ENCODE measurements at places on chromosomes 3 and 15. TPM values are rescaled to one million over a fixed set of nuclear protein-coding genes. Genes with fewer than 3 reads are reported as not detected.

DNA sequence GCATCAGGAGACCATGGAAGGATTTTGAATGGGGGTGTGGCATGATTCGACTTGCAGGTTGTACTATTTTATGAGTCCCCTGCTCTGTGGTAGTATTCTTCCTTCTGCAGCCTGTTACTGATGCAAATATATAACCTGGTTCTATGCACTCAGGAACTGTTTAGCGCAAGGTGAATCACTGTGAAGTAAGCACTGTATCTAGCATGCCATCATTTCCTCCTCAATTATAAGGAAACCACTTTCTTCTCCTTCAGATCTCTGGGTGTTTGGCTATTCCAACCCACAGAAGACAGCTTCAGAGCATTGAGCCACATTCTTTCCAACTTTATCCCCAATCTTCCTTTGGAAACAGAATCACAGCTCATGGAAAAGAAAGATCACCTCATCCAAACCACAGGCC lies 176.7 kb downstream of the DIPK2A start:
- H3K36me3 ChIP-seq, result no peaks in the 10 kb centered on the region
- H3K4me3 ChIP-seq, result no peak overlapping the region
- H3K4me1 ChIP-seq, result no peaks in the 10 kb centered on the region
- H3K27me3 ChIP-seq, result no peaks in the 10 kb centered on the region
- no peak for DNase-seq

- H3K27me3 ChIP-seq, result no peaks in the 10 kb centered on the region
- no peak overlapping the region for H3K27ac ChIP-seq
- peaks cover 49% of the 10 kb centered on the region for H3K36me3 ChIP-seq
- H3K4me1 ChIP-seq, result no peaks in the 10 kb centered on the region
- no peak overlapping the region for H3K4me3 ChIP-seq
Observed at GRCh38 chr15:85684174-85684710, 110.5 kb downstream of the KLHL25 start.

The CPOX gene
- total RNA-seq, result 7.6 TPM

- H3K4me1 ChIP-seq, result no peaks in the 10 kb centered on the region
- no peaks in the 10 kb centered on the region for H3K36me3 ChIP-seq
- H3K27me3 ChIP-seq, result no peaks in the 10 kb centered on the region
- H3K4me3 ChIP-seq, result no peak overlapping the region
- H3K27ac ChIP-seq, result no peak overlapping the region
- DNase-seq, result no peak
Observed at GRCh38 chr3:81884791-81885190, 123.3 kb upstream of the GBE1 start.

DNA sequence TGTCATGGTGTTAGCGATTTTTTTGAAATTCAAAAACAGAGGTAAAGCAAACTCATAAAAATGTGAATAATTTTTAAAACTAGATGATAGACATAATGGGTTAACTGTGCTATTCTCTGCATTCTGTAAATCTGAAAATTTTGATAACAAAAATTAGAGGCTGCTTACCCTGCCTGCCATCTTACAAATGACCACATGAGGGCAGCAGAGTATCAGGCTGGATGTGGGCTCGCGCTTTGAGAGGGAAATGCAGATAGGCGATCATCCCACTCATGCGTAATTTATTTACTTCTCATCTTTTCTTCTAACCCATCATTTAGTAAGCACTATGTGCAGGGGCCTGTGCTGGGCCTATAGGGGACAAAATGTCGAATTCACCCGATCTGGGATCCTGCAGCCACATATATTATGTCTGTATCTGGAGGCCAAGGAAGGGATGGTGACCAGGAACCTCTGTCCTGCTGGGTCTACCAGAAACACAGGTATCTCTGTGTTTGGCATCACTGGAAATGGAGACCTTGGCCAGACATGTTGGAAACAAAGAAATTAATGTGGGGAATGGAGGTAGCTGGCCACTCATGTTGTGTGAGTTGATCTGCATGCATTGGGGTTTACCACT lies 7.8 kb upstream of the RAD18 start:
- H3K27me3 ChIP-seq, result peaks cover 3% of the 10 kb centered on the region
- H3K4me3 ChIP-seq, result no peak overlapping the region
- H3K27ac ChIP-seq, result no peak overlapping the region
- H3K36me3 ChIP-seq, result no peaks in the 10 kb centered on the region
- peak; percentile 88 for DNase-seq

DNA sequence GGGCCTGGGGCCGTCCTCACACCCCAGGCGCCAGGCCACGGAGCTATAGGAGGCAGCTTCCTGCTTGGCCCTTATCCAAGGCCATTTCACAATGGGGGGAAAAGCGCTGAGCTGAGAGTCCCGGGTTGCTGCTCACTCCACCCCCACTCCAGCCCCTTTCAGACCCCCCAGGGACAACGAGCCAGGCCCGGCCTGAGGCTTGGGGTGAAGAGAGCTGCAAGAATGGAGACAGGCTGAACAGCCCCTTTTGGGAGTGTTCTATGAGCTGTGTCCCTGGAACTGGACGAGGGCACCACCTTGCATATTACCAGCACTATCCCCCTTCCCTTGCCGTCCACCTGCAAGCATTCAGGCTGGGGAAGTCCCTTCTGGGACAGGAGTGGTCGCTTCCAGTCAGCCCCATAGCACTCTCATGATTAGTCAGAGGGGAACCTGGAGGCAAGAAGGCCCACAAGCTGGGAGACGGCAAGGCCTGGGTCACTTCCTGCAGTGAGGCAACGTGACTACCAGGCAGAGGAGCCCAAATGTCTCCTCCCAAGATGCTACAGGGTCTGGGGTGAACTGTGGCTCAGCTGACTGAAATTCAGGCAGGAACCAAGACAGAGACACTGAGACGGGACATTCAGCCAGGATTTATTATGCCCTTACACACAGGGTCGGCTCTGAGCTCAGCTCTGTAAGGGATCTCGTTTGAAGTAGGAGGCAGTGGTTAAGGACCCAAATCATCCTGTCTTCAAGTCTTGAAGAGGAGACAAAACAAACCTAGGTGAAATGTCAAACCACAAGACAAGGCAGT lies 8.6 kb upstream of the SRP14 start:
- H3K4me3 ChIP-seq, result no peak overlapping the region
- no peaks in the 10 kb centered on the region for H3K36me3 ChIP-seq
- peak; percentile 29 for DNase-seq
- H3K27me3 ChIP-seq, result no peaks in the 10 kb centered on the region
- H3K4me1 ChIP-seq, result peaks cover 49% of the 10 kb centered on the region
- H3K27ac ChIP-seq, result peak overlapping the region; percentile 45

The NANOGP8 gene
- not detected for total RNA-seq

DNA sequence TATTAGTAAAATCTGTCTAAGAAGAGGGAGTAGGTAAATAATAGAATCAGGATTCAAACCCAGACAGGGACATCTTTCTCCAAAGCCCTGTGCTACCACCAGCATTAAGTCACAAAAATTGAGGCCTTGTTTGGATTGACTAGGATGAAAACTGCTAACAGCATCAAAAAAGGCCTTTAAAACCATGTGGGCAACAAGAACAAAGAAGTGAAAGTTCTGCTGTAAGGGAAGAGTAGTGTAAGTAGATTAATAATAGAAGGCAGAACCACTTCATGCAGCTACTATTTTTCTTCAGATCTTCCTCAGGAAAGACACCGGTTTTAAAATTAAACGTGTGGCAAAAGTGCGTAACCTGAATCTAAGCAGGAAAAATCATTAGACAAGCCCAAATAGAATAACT lies 15.3 kb upstream of the KBTBD12 start:
- H3K36me3 ChIP-seq, result no peaks in the 10 kb centered on the region
- H3K4me1 ChIP-seq, result no peaks in the 10 kb centered on the region
- DNase-seq, result no peak
- H3K27ac ChIP-seq, result no peak overlapping the region

DNA sequence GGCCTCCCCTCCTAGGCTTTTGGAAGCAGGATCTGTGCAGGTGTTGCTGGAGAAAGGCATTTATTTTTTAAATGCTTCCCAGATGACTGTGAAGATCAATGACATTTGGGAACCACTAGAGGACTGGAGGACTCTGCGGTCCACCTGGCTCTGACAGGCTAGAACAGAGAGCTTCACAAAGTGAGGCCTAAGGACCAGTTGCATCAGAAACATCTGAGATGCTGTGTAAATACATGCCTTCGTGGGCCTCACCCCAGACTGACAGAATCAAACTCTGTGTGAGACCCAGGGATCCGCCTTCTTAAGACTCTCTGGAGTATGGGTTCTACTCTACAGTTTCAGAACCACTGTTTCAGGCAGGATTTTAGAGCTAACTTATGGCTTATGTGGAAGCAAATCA lies 105.0 kb upstream of the ICE2 start:
- H3K4me1 ChIP-seq, result peaks cover 39% of the 10 kb centered on the region
- peaks cover 2% of the 10 kb centered on the region for H3K36me3 ChIP-seq
- H3K27me3 ChIP-seq, result no peaks in the 10 kb centered on the region
- H3K27ac ChIP-seq, result peak overlapping the region; percentile 92

All from natural killer cell (primary cell).